ENCODE measurements at places on chromosomes 11 and 22.

GRCh38 chr11:119092880-119093842 lies 8.5 kb downstream of the HMBS start:
- no peak for DNase-seq

- DNase-seq: no peak
These were observed 18.5 kb downstream of the ENDOD1 start for GRCh38 chr11:95108159-95108611.

DNA sequence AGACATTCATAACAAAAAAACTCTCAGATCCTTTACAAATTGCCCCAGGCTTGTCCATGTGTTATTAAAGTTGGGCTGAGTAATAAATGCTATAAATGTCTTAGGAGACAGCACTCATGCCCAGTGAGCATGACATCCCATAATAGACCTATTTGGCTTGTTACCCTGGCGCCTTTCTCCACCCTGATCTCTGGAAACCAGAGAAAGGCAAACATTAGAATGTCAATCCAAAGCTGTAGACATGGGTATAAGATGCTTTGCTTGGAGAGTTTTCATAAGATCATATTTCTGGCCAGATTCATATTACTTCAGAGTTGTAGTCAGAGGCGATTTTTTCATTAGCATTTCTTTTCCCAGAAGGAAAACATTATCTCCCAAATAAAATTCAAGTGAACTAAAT lies 161.3 kb upstream of the UBASH3B start:
- DNase-seq: no peak

GRCh38 chr11:111715142-111715816 lies 50.9 kb downstream of the PPP2R1B start:
- DNase-seq: no peak

DNA sequence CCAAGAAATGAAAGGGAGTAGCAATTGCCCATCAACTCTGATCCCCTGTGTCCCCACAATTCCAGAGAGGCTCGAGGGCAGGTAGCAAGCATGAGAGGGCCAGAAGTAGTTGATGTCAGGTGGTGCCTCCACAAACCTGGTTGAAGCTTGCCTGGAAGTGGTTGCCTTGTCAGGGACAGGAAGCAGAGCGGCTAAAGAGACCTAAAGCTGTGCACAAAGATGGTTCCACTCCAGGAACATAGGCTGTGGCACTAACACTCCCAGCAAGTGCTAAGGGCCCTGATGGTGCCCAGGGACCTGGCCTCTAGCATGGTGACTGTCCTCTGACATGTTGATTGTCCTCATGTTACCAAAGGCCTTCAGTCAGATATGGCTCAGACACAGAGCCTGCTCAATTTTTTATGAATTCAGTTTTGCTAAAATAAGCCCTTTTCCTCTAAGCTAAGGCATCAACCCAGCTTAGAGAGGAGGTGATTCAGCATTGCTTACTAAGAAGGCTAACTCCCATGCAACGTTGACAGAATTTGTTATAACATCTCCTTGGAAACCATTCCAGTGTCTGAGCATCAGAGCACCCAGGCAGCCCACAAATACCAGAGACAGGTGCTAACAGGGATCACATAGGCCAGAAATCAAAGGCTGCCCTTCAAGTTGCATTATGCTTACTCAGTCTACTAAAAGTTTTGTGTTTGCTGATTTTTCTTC lies 196.3 kb upstream of the ARHGAP20 start:
- DNase-seq: no peak

DNA sequence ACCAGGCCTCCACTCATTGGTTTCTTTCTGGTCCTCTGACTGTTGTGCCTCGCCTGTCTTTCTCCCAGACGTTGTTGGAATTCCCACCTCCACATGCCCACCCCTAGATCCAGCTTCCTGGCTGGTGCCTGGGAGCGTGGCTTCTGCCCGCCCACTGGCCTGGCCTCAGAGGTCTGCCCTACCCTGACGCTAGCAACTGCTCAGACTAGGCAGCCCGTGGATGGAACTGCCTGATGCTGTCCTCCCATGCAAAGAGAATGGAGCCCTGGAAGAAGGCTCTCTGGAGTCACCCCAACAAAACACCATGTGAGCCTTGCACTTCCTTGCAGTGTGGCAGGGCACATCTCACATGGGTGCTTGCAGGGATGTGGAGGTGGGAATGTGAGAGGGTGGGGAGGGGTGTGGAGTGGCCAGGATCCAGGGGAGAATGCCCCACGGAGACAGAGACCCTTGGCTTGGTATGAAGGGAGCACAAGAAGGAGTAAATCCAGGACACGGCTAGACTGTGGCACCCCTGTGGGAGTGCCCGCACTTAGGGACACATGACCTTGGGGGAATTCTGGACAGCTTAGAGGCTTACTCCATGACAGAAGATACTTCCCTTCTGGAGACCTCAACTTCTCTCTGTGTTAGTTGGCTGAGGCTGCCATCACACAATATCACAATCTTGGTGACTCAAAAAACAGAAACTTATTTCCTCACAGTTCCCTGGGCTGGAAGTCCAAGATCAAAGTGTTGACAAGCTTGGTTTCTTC lies 22.5 kb upstream of the ADA2 start:
- DNase-seq: no peak

GRCh38 chr11:102007567-102008437 lies 39.4 kb upstream of the CFAP300 start:
- peak; percentile 40 for DNase-seq

DNA sequence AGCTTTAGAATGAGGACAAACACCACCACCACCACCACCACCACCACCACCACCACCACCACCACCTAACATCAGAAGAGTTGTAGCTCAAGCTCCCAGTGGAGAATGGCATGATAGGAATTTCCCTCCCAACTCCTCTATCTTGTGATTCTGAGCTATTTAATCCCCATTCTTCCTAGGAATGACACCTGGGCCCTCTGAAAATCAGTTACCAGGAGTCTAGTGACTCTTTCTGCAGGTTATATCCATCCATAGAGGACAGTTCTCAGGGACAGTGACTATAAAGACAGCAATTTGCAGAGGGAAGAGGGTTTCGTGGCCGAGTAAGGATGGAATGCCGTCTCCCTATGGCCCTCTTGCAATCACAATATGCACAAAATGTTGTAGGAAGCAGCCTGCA lies 27.8 kb downstream of the MYH9 start:
- DNase-seq: no peak

GRCh38 chr22:40263191-40263590 lies 83.1 kb upstream of the ADSL start:
- DNase-seq: no peak

DNA sequence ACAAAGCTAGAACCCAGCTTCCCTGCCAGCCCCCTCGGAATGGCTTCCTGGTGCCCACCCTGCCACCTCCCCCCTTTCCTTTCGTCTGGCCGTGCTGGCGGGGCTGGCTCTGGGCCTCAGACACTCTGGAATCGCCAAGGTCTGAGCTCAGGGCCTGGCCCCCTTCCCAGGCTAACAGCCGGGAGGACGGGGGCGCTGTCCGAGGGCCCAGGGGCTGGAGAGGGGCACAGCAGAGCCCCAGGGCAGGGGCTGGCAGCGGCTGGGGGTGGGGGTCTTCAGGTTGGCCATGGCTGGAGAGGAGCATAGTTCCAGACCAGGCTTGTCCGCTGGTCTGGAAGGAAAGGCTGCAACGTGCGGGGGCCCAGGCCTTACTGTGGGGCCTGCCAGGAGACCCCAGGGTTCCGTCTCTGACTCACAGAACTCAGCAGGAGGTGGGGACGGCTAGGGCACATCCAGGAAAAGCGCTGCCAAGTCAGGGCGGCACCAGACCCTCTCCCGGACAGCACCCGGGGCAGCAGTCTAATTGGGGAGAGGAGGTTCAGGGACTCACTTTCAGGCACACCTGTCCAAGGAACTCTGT lies 861 bp upstream of the LTBP3 start:
- DNase-seq: no peak

DNA sequence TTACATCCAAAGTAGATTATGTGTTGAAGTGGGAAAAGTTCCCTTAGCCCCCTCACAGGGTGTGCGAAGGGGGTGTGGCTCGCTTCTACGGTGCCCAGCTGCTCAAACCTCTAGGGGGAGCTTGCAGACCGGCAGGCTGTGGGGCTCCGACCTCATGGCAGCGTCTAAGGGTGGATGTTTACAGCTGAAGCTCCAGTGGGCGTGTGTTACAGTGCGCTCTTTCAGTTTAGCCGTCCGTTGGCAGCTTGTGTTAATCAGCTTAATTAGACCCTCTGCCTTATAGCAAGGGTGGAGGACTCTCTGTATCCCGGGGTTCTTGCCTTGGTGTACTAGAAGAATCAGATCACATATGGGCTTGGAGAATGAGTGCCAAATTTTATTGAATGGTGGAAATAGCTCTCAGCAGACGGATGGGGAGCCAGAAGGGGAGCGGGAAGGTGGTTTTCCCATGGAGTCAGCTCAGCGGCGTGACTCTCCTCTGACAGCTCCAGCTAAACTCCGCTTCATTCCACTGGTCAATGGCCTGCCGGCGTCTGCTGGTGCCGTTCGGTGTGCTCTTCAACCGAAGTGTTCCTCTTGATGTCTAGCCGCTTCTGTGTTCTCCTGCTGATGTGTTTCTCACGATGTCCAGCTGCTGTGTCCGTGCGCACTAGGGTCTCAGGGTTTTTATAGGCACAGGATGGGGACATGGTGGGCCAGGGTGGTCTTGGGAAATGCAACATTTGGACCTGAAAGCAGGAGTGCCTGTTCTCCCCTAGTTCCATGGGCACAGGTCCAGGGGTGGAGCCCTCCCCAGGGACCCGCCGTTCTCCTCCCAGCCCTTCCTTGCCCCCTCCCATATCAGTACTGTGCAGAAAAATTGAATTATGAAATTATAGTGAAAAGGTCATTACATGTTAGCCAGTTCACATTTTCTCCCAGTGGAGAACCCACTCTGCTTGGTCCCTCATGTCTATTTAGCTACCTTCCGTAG lies 28.6 kb upstream of the OR10G7 start:
- peak; percentile 66 for DNase-seq

DNA sequence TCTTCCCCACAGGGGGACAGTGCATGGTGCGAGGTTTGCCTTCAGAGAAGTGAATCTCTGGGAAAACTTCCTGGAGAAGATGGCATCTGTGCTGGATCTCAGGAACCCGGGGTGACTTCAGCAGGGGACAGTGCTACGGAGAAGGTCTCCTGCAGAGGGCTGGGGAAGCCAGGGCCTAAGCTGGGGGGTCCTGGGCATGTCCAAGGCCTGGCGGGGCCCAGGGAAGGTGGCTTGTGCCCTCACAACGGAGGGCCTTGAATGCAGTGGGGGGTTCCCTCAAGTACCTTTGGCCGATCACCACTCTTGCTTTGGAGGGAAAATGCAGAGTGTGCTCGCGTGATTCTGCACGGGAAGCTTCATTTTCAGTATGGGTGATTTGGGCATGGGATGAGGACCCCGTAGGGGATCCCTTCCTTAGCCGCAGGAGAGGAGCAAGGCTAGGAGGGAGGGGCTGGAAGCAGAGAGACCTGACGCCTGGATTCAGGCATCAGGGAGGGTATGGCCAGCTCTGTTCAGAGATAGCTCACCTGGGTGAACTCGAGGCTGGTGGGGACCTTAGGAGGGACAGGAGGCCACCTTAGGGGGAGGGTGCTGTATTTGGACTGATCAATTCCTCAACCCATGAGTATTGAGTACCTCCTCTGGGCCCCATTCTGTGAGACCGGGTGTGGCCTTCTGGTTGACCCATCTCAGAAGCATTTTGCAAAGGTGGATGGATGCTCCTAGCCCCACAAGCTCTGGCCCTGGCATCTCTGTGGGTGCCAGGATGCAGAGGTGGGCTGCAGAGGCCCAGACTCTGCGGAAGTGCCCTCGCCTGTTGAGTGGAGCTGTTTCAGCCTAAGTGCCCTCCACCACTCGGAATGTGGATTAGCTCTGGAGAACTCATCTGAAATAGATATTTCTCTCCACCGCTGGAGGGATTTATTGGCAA lies 529.4 kb downstream of the TBC1D22A start:
- no peak for DNase-seq

DNA sequence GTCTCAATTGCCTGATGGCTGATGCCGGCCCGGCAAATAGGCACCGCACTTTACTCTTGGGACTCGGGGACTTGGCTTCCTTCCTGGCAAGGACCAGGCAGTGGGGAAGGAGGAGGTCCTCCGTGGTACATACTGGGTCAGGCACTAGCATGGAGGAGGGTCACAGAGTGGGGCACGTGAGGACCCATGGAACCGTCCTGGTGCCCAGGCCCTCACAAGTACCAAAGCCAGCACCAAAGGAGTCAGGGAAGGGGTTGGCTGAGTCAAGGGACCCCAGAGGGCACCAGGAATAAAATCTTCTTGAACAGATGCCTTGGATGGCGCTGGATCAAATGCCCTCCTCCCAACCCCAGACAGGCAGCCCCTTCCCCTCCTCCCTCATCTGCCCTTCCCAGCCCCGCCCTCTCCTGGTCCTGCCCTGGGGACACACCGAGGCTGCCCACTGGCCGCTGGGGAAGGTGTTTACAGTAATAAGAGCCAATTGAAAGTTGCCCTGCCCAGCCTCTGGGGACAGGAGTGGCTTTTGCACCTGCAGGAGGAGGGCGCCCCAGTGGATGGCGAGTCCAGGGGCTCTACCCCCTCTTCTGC lies 5.6 kb upstream of the CARNS1 start:
- DNase-seq: no peak

DNA sequence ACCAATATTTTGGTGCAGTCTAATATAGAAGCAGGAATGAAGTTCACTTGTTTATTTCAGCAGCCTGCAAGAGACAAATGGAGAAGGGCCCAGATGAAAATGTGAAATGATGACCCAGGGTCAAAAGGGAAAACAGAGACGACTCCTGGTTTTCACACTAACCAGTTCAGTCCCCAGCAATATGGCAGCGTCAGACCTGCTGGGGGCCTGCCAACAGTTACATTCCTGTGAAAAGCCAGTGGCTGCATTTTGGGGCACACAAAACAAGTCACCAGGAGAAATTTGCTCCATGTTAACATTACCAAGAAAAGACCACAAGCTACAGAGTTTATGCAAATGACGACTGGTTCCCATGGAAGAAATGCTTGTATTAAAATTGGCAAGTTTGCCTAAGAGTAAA lies 80.2 kb downstream of the CCDC34 start:
- DNase-seq: no peak

DNA sequence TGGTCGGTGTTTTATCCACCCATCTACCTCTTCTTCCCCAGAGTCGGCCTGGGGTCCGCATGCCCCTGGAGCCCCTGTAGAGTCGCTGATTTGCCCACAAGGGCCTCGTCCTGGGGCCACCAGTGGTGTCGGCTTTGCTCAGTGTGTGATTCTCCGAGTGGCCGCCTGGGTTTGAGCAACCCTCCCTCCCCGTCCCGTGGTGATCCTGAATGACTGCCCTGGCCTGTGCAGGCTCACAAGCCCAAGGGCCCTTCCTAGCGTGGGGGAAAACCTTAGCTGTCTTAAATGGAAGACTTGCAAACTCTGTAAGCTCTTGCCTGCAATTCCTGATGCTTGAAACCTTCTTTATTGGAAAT lies 128.3 kb downstream of the OSBP2 start:
- DNase-seq: no peak

- DNase-seq: no peak
These were observed 1075.5 kb downstream of the NTM start for GRCh38 chr11:132445859-132446291.

GRCh38 chr11:790721-791564 lies 1.1 kb upstream of the CEND1 start:
- no peak for DNase-seq

GRCh38 chr22:37522482-37522881 lies 3.3 kb upstream of the CARD10 start:
- DNase-seq: no peak

Measured in activated CD4-positive, alpha-beta T cell treated with anti-CD3 and anti-CD28 coated beads, Interleukin-2, Interleukin-6, amounts not matched to agents 100 ng/mL and 50 ng/mL, durations not matched to agents 16 hours and 8 hours (primary cell).